ENCODE measurements at places on chromosomes 13 and 19.

DNA sequence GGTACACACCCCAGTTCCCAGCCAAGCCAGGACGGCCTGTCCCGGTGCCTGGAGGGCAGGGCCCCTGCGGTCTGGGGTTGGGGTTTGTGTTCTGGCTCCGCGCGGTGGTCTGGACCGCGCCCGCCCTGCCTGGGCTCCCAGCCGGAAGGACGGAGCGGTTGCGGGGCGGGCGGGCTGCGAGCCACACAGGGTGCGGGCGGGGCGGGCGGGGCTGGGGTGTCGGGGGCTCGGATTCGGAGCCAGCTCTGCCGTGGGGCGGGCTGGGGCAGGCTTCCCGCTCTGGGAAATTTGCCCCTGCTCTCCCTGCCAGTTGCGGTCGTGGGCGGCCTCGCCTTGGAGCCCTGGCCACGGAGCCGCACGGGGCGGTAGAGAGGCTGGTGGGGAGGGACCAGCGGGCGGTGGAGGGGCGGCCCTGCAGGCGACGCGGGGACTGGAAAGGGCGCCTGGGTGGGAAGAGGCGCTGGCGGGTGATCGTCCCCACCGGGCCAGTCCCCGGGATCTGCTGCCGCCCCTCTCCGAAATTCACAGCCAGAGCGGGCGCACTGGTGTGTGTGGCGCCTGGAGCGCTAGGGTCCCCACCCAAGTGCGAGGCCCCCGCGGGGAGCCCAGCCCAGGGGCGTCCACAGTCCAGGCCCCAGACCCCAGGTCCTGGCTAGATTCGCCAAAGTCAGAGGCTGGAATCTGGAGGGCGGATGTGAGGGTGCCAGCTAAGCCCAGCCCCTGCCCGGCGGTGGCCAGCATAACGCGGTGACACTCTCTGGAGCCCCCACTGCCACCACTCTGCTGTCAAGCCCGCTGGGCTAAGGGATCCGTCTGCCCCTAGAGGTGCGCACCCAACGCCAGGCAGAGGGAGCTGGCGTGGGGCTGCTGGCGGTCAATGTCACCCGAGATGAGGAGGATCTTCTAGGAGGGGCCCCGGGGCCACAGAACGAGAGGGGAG lies 11.0 kb upstream of the ZNF492 start:
- no peak for DNase-seq

GRCh38 chr13:76825430-76825829 lies 60.8 kb downstream of the KCTD12 start:
- no peak for DNase-seq

DNA sequence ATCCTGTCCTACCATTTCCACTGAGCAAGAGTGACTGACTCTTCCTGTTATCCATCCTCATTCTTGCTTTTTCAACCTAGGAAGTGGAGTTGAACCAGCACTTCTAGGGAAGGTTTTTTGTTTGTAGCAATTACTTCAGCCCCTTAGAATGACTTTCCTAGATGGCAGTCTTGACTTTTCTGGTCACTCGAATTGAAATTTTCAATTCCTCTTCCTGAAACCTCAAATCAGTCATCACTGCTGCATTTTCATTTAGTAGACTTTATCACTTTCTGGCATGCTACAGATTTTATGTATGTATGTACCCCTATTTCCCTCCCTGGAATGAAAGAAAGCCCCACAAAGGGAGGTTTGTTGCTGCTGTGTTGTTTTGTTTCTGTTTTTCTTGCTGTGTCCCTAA lies 915.9 kb downstream of the PCDH17 start:
- DNase-seq = no peak

DNA sequence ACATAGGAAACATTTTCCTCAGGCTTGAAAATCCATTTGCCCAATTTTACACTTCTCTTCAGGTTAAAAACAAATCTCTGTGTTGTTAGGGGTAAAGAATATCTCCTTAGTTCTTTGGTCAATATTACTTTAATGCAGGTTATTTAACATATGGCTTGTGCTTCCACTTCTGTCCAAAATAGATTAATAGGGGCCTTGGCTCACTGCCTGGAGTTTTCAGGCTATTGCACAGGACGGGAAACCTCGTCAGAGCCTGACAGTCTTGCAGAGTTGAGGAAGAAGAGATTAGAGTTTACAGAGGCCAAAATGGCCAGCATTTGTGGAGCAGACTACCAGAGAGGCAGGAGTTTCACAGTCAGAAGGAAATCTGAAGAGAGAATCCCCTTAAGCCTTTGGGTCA lies 863.9 kb upstream of the GPC6 start:
- DNase-seq = no peak

DNA sequence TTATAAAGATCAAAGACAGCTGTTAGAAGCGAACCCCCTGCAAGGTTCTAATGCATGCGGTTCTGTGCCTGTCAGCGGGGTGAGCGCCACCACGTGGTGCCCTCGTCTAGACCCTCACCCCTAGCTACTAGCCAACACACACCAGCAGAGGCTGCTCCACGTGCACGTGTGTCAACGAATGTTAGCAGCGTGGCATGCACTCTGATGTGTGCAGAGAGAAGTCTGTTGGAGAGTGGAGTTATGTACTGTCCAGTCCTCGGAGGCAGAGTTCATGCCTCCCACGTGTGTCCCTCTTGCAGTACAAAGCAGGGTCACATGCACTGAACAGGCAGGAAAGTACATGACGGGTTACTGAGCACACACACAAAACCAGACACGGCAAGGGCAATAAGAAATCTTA lies 75.0 kb upstream of the SLC15A1 start:
- DNase-seq = no peak

DNA sequence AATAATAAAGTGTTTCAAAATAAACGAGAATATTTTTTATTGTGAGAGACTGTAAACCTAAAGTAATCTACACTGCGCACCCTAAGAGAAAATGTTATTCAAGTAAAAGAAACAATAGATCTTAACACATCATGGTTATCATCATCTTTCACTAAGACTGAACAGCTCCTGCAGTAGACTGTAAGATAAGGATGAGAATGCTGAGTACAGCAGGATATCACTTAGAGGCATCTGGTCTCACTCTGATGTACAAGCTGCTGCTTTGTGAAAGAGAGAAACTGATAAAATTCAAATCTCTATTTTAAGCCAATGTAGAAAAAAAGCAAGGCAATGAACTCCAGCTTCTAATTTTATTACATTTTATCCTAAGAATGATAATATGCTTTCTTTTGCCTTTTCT lies 261.7 kb upstream of the HTR2A start:
- no peak for DNase-seq

DNA sequence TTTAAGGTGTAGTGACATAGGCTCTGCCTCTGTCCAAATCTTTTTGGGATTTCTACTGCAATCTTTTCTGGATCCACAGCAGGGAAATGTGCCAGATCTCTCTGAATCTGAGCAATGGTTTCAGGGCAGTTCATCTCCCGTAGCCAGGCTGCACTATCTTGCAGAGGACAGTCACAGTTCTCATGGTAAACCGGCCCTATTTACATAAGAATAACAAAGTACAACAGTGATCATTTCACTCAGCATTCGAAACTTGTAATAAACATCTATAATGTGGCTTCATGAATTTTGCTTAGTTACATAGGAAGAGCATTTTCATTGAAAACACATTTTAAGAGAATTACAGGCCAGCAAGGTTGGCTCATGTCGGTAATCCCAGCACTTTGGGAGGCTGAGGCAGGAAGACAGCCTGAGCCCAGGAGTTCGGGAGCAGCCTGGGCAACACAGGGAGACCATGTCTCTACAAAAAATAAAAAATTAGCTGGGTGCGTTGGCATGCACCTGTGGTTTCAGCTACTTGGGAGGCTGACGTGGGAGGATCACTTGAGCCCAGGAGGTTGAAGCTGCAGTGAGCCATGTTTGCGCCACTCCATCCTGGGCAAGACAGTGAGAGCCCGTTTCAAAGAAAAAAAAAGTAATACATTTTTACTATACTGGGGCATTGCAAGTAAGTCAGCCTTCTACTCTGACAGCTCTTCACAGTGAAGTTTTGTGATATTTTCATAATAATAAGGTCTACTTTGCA lies 5.0 kb downstream of the POGLUT2 start:
- DNase-seq = no peak

DNA sequence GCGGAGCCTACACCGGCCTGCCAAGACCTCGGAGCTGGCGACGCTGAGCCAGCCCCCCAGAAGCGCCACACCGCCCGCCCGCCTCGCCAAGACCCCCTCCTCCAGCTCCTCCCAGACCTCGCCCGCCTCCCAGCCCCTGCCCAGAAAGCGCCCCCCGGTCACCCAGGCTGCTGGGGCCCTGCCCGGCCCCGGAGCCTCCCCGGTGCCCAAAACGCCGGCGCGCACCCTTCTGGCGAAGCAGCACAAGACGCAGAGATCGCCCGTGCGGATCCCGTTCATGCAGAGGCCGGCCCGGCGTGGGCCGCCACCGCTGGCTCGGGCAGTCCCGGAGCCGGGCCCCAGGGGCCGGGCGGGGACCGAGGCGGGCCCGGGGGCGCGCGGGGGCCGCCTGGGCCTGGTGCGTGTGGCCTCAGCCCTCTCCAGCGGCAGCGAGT lies 10.2 kb downstream of the C19orf25 start:
- DNase-seq = no peak

DNA sequence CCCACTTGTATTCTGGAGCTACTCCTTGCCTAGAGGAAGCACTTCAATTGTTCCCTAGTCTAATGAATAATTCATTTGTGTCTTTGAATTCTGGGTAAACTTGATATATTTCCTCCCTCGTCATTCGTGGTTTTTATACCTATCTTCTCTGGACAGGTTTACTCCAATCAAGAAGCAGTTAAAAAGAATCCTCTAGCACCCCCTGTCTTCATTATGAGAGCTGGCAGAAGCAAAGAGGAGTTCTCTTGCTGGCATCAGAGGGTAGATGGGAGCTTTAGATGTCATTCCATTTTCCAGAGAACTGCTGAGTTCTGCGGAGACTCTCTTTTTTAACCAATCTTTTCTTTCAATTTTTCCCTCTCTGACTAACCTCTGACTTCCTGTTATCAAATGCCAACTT lies 627.7 kb downstream of the FGF9 start:
- no peak for DNase-seq

GRCh38 chr19:18204394-18205199 lies 755 bp upstream of the RAB3A start:
- DNase-seq = peak; percentile 63

DNA sequence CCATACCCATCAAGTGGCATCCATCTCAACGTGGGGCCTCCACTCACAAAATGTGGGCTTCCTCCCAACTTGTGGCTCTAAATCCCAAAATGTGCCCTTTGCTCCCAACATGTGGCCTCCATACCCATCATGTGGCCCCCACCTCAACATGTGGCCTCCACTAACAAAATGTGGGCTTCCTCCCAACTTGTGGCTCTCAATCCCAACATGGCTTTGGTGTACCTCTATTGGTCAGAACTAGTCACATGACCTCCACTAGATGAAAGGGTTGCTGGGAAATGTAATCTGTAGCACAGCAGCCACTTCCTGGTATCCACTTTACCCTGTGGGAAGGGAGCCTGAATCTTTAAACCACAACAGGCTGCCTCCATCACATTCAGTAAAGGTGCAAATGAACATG lies 10.1 kb upstream of the ACER1 start:
- no peak for DNase-seq

- DNase-seq = no peak
Observed at GRCh38 chr13:45341799-45342500, 967 bp upstream of the TPT1 start.

- DNase-seq = no peak
Observed at GRCh38 chr13:27455331-27455855, 5.0 kb upstream of the MTIF3 start.

DNA sequence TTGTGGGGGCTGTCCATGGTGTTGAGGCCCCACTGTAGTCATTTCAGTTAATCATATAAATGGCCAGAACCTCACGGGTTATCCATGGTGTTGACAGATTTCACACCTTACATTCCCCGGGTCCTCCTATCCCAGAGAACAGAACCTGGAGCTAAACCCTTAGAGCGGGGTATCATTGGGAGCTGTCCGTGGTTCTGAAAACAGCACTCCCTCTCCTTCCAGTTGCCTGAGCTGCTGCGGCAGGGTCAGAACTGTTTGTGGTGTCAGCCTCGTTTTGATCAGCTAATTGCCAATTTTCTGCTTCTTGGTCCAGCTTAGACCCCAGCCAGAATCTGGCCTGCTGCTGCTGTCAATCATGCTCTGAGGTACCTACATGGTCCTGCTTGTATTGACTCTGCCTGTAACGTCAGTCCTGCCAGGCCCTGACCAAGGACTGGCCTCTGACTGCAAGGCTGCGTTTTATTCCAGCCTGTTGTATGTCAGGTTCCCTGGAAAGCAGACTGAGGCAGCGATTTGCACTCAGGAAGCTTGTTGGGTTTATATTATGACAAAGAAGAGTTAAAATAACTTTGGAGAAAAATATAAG lies 55.8 kb upstream of the KCTD15 start:
- no peak for DNase-seq

GRCh38 chr13:109844396-109844795 lies 58.0 kb upstream of the IRS2 start:
- DNase-seq = no peak

- peak; percentile 18 for DNase-seq
Observed at GRCh38 chr19:45863840-45864628, at the start of gene FOXA3. FOXA3 (plus strand) TSS chr19:45864326; CDS start chr19:45864457, 131 bp downstream.

- no peak for DNase-seq
Observed at GRCh38 chr13:45658586-45659235, 43.2 kb upstream of the ERICH6B start.

DNA sequence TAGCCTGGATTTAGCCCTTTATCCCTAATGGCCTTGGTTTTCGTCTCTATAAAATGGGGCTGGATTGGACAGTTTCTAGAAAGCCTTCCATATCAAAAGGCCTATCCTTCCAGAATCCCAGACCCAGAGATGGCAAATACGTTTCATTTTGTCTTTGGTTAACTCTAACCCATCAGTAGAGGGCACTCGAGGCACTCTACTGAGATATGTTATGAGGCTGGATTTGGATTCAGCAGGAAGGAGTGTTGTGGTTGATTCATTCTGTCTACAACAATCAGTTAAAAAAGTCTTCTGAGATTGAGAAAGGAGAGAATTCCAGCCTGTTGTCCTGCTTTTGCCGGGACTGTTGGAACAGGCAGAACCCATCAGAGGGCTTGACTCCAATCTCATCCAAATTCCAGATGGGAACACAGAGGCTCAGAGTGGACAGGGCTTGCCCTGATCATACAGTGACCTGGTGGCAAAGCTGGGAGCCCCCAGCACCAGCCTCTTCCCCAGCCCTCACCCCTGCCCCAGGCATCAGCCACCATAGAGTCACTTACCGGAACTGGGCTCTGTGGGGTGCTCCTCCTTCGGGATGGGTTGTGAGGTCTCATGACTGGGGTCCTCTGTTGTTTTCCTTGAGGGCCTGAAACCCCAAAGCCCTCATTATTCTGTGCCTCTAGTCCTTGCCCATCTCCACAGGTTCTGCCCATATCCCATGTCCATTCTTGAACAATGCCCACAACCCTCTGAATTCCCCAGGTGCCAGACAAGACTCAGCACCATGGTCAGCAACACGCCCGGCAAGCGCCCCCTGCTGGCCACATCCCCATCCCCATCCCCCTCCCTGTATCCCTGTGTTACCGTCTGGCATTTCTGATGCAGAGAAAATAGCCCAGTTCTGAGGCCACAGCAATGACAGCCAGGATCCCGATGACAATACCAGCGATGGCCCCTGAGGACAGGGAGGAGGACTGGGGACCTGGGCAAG lies 12.3 kb upstream of the ZNF180 start:
- DNase-seq = no peak
